ENCODE measurements at places on chromosomes 2 and 18.

DNA sequence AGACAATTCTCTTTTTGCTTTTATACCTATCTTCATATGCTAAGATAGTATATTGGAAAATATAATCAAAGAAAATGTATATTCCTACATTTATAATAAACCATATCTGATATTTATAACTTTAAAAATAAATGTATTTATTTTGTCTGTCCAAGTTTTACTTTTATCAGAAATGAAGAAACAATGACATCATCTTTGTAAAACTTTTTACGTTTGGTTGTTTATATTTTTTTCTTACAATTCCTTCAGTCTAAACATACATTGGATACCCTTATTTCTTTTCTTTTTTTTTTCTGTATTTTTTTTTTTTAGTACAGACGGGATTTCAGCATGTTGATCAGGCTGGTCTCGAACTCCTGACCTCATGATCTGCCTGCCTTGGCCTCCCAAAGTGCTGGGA, 1577.0 kb upstream of the SLC39A10 start:
- no peak for DNase-seq

DNA sequence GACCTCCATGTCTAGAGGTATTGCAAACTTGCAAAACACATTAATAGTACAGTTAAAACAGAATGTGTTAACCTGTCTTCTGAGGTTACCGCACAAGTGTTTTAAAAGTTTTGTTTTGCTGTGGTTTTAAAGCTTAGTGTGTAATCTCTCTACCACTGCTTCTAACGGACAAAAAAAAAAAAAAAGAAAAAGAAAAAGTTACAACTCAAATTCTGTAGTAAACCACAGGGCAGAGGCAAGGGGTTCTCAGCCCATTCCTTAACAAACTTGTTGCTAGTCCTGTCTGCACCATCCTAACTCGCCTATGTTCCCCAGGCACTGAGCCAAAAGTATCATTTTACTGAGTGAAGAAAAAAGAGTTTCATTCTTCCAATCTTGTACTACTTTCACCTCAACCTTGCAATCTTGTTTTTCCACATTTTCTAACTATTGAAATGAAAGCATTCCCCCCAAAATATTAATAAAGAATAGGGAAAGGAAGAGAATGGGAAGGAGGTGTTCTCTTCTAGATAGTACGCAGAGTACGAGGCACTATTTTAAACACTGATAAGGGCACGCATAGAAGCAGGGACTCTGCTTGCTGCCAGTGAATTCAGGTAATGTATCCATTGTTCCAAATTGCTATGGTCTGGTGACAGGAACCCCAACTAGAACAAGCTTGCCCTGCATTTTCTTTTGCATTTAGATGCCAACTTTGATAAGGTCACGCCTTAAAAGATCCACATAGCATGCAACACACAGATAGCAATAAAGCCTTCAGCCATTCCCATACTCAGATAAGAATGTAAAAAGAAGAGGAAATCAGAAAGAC, 47.1 kb downstream of the IKZF2 start:
- no peak for DNase-seq

GRCh38 chr18:45413180-45413836, 202.0 kb upstream of the SLC14A2 start:
- no peak for DNase-seq

GRCh38 chr2:30351949-30352348, 95.1 kb upstream of the LCLAT1 start:
- DNase-seq: no peak

GRCh38 chr2:575030-575726, 102.0 kb downstream of the TMEM18 start:
- DNase-seq: no peak

DNA sequence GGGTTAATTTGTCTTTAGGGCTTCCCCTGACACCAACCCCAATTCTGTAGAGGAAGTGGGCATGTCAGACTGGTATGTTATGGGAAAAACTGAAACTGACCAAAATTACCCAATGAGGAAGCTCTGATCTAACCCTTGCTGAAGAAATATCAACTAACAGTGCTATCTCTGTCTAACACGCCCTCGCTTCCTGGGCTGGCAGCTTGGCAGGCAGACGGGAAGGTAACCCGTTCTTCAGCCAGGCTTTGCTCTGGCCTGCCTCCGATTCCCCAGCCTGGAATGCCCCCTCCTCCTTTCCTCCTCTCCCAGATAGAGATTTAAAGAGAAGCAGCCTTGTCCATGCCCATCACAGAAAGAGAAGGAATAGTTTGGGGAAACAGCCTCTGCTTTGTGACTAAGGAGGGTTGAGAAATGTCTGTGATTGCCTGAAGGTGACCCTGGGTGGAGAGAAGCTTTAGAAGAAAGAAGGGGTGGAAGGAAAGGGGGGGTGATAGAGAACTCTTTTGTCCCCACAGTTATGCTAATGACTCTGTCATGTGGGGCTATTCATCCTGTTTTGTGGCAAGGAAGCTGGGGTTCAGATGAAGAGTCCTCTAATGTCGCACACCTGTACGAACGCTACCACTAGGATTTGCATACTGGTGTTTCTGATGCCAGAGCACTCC, 15.4 kb downstream of the HK2 start:
- no peak for DNase-seq

GRCh38 chr2:148614322-148615049, 30.1 kb upstream of the EPC2 start:
- no peak for DNase-seq

GRCh38 chr2:219916726-219917440, 289.5 kb downstream of the SLC4A3 start:
- no peak for DNase-seq

- no peak for DNase-seq
Measured at GRCh38 chr2:125596612-125597011, 1059.3 kb upstream of the GYPC start.

DNA sequence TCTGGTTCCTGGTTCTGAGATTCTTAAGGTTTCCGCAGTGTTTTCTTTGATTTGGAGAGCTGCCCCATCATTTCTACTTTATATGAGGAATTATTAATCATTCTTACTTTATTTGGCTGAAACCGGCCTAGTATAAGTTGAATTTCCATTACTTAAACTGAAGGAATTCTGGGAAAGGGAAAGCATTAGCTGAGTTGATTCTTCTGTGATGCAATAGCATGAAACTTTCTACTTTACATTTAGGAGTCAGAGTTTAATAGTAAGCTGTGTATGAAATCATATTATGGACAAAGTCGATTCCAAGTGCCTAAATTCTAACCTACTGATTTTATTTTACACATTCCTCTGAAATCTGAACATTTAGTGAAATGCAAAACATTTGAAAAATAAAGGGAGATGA, 1269.7 kb upstream of the ZEB2 start:
- DNase-seq: no peak

DNA sequence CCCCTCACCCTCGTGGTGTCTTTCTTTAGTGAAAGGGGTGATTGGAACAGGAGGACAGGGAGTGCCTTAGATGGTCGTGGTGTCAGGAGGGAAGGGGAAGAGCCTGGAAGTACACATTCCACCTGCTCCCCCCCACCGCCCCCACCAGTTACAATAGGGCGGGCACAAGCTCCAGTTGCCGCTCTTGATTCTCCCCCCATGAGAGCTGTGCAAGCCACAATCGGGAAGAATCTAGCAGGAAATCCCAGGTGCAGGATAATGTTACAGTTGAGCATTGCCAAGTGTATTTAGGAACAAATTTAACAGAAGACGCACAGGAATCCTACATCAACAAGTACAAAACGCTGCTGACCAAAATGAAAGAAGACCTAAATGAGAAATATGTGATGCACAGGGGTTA, 73.6 kb downstream of the ASAP2 start:
- no peak for DNase-seq

- DNase-seq: no peak
Measured at GRCh38 chr2:156471762-156472161, 35.6 kb downstream of the GPD2 start.

- DNase-seq: no peak
Measured at GRCh38 chr2:232412986-232413385, 6.3 kb downstream of the ALPG start.

DNA sequence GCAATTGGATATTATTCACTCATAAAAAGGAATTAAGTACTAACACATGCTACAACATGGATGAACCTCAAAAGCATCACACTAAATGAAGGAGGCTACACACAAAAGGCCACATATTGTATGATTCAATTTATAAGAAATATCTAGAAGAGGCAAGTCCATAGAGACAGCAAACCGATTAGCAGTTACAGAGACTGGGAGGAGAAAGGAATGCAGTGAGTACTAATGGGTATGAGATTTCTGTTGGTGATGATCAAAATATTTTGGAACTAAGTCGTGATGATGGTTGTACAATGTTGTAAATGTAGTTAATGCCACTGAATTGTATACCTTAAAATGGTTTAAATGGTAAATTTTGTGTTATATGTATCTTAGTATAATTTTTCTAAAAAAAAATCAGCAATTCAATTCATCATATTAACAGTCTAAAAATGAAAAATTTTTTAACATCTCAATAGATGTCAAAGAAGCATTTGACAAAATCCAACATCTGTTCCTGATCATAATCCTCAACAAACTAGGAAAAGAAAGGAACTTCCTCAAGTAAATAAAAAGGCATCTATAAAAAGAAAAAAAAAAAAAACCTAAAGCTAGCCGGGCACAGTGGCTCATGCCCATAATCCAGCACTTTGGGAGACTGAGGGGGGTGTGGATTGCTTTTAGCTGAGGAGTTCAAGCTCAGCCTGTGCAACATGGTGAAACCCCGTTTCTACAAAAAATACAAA, 98.1 kb downstream of the TGIF1 start:
- no peak for DNase-seq

GRCh38 chr2:19695706-19696105, 206.1 kb downstream of the TTC32 start:
- no peak for DNase-seq

DNA sequence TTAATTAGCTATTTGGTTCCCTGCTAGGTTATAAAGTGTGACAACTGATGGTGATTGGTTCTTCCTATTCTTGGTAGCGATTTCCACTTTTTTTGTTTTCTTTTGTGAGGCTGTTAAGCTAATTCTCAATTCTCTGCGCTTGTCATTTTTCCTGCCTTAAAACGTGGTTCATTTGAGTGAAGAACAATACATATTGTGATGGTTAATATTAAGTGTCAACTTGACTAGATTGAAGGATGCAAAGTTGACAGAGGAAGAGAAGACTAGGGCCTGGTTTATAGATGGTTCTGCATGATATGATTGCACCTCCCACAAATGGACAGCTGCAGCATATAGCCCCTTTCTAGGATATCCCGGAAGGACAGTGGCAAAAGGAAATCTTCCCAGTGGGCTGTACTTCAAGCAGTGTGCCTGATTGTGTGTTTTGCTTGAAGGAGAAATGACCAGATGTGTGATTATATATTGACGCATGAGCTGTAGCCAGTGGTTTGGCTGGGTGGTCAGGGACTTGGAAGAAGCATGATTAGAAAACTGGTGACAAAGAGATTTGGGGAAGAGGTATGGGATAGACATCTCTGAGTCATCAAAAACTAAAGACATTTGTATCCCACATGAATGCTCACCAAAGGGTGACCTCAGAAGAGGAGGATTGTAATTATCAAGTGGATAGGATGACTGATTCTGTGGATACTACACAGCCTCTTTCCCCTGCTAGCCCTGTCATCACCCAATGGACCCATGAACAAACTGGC, 39.4 kb upstream of the ZNF804A start:
- no peak for DNase-seq

DNA sequence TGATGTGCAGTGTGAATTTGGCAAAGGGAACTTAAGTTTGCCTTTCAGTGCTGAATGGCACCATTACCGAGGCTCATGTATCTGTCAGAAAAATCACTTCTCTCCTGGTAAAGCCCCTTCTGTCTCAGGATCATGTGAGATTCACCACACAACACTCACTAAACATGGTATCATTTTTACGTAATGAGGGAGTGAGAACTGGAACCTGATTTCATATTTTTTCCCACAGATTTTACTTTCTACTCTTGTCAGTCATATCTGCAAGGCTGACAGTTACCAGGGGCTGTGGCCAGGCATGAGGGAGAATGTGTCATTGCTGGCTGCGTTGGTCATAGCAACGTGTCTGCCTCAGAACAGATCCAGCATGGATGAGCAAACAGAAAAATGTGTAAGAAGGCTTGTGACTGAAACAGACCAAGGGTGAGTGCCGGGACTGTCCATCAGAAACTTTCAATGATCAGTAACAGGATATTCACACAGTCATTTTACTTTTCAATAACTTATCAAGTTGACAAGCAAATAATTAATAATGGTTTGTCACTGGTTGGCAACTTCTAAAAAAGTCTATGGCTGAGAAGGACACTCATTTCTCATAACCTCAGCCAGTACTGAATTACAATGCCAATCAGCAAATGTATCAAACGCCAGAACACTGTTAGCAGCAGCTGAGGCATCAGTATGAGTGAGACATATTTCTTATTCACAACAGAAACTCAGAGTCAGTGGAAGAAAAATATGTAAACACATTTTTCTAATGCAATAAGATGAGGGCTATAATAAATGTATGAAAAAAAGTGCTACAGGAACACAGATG, 100.5 kb downstream of the CDC42EP3 start:
- no peak for DNase-seq

DNA sequence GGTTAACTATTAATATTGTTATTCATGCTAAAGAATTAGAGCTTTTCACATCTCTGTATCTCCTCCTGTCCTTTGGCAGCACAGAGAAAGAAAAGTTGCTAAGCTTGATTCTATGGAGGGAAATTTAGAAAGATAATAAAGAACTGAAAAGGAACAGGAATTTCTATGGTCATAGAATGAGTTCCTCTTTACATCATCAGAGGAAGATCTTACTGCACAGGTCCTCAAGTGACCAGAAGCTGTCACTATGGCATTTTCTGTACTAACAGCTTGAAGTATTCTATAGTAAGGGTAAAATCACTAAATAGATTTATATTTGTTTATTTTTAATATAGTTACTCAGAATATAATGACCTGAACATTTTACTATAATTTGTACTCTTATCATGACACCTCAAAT, 6.0 kb upstream of the PRKD3 start:
- DNase-seq: no peak

DNA sequence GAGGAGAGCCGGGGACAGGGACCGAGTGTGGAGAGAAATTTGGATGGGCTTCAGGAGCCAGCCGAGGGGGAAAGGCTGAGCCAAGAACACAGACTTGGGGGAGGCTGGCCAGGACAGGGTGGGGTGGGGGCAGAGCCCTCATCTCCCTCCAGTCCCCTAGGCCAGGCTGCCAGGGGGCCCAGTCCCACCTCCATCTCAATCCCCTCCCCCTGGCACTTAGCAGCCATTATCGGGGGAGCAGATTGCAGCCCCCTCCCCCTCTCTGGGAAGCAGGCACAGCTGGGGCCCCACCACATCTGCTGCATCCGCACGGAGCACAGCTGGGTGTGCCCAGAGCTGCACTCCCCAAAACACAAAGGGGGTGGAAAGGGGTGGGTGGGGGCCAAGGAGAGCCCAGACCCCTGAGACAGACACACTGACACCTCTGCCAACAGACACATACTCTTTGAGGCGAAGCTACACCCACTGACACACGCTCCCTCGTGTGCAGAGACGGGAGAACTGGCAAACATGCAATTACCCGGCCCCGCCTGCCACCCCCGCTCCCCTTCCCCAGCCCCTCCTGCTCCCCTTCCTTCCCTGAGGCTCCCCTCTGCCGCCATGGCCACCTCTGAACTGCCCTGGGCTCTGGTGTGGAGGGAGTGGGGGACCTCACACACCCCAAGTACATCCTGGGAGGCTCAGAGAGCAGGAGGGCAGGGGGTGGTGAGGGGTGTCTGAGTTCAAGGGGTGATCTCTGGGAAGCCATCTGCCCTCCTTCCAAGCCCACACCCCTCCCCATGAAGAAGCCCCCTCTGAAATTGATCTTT, 5.1 kb upstream of the ASIC4 start:
- no peak for DNase-seq

- DNase-seq: no peak
Measured at GRCh38 chr2:195579776-195580555, 77.1 kb upstream of the SLC39A10 start.

Measured in activated gamma-delta T cell treated with anti-CD3 and anti-CD28 coated beads, Interleukin-2, amount 50 U/mL, for 16 hours (primary cell).